ENCODE measurements at places on chromosomes 13 and 19.
A peak's percentile ranks its signal among the peaks of the same experiment; 100 is the strongest.

DNA sequence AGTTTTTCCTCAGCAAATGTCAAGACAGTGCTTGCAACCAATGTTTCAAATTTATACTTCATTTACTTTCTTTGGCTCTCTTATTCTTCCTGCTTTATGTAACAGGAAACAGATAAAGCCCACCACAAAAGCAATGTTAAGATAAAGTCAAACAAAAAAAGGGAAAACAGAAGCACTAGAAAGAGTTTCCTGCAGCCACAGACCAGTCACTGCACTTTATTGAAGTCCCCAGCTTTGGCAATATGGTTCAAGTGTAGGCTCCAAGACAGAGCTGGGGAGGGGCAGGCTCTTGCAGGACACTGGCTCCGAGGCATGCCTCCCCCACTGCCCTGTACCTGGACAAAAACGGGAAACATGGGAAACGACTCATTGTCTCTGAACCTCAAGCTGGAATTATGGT, 15.3 kb upstream of the CDC16 start:
- DNase-seq = no peak

DNA sequence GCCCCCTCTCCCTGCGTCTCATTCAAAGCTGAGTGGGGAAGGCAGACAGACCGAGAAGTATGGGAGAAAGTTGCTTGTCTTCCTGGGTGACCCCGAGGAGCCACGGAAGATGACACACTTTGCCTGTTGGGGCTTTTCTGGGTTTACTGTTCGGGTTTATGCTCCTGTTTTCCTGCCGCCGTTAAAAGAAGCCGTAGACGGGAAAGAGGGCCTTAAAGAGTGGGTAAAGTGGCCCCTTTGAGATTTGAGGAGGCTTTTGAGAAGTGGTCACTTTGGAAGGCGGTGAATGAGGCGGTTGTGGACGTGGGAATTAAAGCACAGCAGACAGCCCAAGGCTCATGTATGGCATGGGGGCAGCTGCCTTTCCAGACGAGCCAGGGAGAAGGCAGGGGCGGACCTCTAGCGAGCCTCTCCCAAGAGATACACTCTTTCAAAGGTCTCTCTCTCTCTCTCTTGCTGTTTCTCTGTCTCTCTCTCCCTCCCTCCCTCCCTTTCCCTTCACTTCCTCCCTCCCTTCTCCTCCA, 493 bp upstream of the LHFPL6 start:
- peak; percentile 52 for DNase-seq

GRCh38 chr13:83281654-83282053, 600.6 kb downstream of the SLITRK1 start:
- DNase-seq = no peak

GRCh38 chr13:42137856-42138537, 89.5 kb downstream of the DGKH start:
- no peak for DNase-seq

DNA sequence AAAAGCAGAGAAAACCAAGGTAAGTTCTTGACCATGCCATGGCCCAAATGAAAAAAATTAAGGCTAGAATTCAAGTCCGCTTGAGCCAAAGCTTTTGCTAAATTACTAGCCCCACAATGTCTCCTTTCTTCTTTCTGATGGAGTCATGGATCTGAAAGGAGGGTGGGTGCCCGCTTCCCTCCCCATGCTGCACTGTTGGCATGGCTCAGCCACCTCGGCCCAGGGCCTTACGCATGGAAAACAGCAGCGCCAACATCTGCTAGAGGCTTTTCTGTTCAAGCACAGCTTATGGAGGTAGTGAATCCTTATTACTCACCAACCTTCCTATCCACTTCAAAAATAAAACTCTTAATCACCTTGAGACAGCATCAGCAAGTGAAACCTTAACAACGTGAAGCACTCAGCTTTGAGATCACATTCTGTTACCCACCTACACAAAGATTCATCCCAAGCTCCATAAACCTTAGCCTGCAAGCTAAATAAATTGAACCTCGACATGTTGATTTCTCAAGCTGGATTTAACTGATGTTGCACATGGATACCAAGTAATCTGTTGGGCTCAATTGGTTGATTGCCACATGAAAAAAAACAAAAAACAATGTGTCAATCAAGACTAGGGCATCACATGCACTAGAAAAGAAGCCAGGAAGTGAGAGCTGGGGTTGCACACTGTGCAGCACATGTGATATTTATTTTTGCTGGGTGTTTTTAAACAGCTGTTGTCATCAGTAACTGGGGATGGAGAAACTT, 43.4 kb downstream of the TPT1 start:
- no peak for DNase-seq

- no peak for DNase-seq
Observed at GRCh38 chr19:10112037-10112761, 706 bp downstream of the P2RY11 start.

DNA sequence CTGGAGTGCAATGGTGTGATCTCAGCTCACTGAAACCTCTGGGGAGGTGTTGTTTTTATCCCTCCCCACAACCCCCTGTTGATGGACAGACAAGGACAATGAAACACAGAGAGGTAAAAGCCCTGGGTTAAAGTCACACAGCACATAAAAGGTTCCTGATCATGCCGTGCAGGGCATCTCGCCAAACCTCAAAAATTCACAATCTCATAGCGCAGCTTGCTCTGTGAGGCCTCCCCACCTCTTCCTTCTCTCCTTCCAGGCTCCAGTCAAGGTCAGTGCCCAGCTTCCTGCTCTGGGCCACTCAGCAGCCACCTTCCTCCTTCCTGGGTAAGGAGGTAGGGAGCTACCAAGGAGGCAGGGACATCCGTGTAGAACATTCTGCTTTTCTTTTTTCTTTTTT, 2.3 kb downstream of the FUT2 start:
- no peak for DNase-seq

- no peak for DNase-seq
Observed at GRCh38 chr19:40762754-40763470, 11.9 kb downstream of the SNRPA start.

- DNase-seq = no peak
Observed at GRCh38 chr13:106507560-106508274, 27.7 kb downstream of the EFNB2 start.

DNA sequence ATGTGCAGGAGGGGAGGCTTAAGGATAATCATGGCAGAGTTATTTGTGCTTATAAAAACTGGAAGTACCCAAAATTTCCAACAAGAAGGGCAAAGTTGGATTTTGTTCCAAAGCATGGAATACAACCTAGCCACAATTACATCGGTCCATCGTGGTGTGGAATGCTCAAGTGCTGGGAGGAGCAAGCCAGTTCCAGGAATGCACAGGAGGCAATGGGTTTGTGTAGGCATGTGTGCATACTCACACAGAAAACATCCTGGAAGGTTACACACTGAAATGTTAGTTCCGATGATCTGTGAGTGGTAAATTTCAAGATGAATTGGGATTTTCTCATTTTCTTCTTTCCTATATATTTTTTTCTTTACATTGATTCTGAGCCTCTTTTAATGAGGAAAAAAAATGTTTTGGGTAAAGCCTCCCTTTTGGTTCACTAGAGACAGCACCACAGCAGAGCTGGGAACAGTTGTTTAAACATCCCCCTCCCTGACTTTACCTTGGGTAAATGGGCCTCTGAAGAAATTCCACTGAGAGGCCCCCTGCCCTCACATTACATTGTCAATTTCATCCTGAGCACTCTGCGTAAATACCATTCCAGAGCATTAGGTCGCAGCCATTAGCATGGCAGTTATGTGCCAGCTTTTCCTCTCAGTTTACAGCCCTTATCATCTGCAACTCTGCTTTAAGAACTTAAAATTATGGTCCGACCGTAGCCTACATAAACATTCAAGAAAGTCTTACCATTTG, 122.0 kb downstream of the UQCRFS1 start:
- no peak for DNase-seq

- peak; percentile 7 for DNase-seq
Observed at GRCh38 chr13:55087085-55087484, 2053.6 kb upstream of the PRR20A start.

- DNase-seq = no peak
Observed at GRCh38 chr13:49733181-49733951, 42.1 kb upstream of the EBPL start.

GRCh38 chr19:9644472-9644871, 23.4 kb upstream of the ZNF561 start:
- no peak for DNase-seq

DNA sequence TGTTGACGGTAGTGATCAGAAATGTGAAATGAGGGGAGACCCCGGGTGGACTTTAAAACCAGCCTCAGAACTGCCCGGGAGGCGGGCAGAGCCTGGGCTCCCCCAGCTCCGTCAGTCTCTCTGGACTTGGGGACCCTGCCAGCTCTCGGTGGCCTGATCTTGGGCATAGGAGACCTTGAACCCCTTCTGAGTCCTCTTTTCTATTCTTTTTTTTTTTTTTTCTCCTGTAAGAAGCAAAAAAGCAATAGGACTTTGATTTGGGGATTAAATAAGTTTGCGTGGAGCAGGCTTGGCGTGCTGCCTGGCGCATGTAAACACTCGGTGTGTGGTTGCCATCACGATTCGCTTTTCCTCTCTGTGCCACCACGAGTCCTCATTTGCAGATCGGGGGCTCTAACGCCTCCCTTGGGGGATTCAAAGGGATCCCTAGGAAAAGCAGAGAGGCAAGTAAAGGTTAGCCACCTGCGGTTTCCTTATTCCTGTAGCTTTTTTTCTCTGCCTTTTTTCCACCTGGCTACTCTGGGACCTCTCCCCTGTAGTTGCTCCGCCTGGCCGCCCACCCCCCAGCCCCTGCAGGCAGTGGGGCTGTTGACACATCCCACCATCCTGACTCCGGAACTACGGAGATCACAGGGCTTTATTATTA, 1.3 kb downstream of the SAFB start:
- peak; percentile 39 for DNase-seq

DNA sequence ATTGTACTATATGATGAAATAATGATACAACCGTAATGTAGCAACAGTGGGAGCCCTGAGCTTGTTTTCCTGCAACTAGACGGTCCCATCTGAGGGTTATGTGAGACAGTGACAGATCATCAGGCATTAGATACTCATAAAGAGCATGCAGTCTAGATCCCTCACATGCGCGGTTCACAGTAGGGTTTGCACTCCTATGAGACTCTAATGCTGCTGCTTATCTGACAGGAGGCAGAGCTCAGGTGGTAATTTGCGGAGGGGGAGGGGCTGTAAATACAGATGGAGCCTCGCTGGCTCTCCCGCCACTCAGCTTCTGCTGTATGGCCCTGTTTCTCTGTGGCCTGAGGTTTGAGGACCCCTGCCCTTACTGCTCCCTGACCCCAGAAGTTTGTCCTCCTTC, 13.7 kb downstream of the EPHX3 start:
- peak; percentile 56 for DNase-seq

DNA sequence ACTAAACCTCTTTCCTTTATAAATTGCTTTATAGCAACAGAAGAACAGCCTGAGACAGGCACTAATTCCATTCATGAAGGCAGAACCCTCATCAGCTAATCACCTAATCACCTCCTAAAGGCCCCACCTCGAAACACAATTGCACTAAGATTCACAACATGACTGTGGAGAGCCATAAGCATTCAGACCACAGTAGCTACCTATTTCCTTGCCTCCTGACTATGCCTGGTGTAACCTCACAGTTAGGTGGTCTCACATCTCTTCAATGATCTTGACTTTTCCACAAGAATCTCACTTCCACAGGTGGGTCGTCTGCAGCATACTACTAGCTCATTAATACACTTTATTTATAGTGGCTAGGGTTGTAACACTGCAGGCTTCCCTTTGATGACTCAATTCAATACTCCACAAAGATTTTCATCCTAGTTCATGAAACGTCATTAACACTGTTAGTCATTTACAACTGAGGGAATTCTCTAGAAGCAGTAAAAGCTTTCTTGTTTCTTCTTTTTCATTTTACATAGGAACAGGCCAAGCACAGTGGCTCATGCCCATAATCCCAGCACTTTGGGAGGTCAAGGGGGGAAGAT, 27.1 kb downstream of the STK24 start:
- DNase-seq = no peak

DNA sequence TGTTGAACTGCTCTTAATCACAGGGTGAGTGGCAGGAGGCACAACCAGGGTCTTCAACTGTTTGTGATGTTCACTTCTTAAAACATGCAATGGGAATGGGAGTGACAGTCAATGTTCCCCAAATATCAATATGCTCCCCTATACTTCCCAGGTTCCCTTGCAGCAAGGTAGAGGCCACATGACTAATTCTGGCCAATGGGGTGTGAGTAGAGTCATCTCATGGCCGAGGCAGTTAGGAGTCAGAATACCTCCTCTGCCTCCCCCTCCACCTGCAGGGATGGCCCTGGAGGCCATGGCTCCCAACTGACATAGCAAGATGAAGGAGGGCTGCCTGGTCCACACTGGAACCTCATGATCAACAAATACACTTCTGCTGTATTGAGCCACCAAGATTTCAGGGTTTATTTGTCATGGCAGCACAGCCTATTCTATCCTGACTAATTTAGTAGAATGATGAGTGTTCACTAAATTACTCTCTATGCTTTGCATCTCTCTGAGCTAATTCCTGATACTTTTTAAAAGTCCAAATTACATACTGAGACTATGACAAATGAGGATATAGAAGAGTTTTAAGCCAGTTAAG, 8.9 kb downstream of the VRK3 start:
- DNase-seq = no peak

DNA sequence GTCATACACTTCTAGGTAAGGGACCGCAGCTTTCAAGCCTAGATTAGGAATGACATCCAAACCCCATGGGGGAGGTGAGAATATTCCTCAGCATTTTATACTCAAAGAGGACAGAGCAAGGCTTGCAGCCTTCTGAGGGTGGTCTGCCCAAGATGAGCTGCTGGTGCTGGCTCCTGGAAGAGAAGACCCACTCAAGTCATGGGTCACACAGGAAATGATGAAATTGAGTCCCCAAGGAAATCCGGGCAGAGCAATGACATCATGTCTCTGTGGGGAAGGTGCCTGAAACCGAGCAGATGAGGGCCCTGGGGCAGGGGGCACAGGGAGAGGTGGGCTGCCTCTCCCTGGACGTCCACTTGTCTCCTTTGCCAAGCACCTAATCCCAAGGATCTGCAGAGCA, 468.7 kb downstream of the TSHZ3 start:
- DNase-seq = no peak

- DNase-seq = peak; percentile 43
Observed at GRCh38 chr13:63455938-63456337, 2040.3 kb upstream of the PCDH20 start.

DNA sequence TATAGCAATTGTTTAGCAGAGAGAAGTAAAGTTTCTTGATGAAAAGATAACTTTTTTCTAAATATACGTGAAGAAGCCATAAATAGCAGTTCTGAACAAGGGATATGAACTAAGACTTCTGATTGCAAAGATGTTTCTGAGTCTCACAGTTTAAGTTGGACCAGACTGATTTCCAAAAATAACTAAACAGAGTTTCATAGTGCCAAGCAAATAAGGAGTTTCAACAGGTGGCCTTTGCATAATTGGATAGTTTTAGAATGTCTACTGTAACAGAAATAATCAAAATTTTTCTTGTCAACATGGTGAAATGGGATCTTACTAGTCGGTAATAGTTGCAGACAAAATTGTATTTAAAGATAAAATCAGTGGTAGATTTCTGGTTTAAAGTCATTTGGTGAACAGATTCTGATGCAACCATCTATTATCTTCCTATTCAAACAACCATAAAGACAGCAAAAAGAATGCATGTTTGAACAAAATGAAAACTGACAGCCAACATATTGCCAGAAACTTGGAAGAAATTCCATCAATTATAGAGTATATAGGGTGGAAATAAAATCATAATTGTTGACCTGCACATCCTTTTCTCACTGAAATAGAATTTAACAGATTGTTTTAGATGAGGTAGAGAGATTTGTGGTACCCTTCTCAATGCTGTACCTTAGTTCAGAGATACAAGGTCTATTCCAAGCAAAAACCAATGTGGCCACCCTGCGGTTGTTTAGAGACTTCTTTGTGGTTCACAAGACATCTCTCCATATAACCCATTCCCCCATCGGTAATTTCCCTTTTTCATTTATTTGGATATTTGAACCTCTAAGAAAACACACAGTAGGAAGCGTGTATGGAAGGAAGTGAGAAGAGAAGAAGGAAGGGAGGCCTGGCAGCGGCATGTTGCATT, 275.3 kb downstream of the COG6 start:
- DNase-seq = no peak

All from NCI-H69 (cell line).